ENCODE measurements at places on chromosomes 3 and 15.

DNA sequence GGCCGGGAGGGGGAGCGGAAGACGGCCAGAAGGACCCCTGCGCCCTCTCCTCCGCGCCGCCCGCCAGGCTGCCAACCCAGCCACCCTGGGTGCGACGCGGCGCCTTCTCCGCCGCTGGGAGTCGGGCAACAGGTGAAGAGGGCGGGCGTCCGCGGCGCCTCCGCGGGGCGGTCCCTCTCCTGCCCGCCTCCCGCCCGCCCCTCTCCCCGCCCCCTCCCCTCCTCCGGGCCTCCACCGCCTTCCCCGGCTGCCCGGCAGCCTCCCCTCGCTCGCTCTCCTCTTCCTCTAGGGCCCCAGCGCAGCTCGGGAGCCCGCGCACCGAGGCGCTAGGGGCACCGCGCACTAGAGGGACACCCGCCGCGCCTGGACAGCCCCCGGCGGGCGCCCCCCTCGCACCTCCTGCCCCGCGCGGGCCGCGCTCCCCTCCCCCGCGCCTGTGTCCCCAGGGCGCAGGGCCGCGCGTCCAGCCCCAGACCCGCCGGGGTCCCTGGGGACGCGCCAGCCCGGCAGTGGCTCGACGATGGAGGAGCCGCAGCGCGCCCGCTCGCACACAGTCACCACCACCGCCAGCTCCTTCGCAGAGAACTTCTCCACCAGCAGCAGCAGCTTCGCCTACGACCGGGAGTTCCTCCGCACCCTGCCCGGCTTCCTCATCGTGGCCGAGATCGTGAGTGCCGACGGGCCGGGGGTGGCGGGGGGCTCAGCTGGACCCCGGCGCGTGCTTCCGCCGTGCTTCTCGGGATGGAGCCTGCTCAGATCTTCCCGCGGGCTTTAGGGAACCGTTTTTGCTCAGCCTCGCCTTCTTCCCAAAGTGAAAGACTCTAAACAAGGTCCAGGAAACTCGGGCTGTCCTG lies at the start of gene CMTM8:
TSS of gene CMTM8 (plus strand) at position 228 of the 854 bp plus-strand sequence. CDS start at position 521, 293 bp downstream.
- DNase-seq: peak; percentile 4

DNA sequence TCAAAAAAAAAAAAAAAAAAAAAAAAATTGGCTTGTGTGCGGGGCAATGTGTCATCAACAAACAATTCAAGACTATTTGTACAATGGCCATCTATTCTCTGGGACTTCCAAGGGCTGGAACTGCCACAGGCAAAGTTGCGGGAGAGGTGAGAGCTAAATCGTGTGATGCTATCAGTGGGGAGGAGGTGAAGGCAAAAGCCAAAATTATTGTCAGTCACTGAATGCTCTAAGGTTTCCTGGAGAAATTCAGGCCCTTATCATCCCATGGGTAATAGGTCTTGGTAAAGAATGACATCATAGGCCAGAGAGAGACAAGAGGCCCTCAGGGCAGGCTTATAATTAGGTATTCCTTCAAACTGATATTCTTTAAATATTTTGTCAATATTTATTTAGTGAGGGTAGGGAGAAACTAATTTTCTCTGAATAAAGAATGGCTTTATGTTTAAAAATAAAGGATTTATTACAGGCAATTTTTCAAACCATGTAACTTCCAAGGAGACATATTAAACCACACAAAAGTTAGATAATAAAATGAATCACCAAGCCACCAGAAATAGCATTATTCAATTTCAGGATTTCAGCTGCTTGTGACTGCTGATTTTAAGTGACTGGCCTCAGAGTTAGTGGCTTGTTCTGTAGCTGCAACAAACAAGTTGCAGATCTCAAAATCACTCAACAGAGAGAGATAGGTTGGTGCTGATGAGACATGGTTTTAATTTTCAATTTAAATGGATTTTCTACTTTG lies 226.3 kb upstream of the MRPL3 start:
- no peak for DNase-seq

DNA sequence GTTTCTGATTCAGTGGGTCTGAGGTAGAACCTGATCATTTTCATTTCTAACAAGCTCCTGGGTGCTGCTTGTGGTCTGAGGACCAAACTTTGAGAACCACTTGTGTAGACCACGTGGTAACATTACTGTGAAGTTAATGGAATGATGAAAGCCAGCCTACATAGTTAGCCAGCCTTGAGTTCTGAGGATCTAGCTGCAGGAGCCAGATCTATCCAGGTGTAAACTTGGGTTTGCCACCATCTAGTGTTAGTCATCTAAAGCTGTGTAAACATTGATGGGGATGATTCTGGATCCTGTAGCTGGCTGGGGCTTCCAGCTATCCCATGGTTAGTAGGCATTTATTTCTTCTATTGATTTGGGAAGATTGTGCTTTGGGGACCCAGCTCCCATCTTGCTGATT lies 170.0 kb downstream of the TMEM108 start:
- DNase-seq: no peak

- no peak for DNase-seq
These were observed 1.1 kb downstream of the OIP5 start for GRCh38 chr15:41331281-41331680.

- no peak for DNase-seq
These were observed 568.4 kb upstream of the ZNF385D start for GRCh38 chr3:22319446-22319845.

DNA sequence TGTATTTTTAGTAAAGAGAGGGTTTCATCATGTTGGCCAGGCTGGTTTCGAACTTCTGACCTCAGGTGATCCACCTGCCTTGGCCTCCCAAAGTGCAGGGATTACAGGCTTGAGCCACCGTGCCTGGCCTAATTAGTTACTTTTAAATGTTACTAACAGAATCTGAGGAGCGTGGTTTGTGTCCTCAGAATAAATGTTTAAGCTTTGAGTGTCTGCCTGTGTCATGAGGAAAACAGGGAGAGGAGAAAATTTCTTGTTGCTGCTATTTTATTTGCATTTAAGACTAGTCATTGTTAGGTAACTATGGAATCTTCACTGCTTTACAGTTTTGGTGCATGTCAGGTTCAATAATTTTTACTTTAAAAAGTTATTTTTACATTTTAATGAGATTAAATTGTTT lies 68.8 kb downstream of the TCF12 start:
- no peak for DNase-seq

- DNase-seq: no peak
These were observed 73.8 kb downstream of the FLNB start for GRCh38 chr3:58082047-58082446.

GRCh38 chr3:180048103-180048502 lies 11.4 kb upstream of the PEX5L start:
- DNase-seq: no peak

DNA sequence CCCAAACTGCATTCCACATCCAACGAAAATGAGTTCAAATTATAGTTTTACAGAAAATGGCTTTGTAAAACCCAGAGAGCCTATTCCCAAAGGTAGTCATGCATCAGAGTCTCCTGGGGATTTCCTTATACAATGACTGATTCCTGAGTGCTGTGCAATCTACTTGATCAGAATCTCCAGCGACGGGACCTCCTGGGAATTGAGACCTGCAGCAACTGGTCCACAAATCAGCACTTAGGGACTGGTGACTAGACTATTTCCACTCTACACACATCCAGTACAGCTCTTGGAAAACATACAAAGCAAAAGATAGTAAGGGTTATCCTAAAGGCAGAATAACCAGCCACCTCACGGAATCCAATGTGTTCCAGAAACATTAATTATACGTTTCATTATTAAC lies 871.0 kb upstream of the CFAP20DC start:
- DNase-seq: no peak

DNA sequence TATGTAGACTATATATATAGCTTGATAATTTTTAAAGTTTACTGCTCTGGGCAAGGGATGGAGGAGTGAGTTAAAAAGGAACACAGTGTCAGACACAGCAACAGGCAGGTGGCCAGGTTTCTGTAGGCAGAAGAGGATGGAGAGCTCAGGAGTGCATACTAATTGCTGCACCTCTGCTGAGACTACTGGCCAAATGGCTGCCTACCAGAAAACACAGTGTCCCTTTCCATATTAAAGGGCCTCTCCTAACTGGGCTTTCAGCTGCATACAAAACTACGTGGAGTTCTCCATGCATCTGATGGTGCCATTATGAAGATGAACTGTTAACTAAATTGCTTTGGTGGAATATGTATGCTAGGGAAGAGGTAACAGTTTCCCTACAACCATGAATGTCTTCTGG lies 1.8 kb downstream of the ATP13A4 start:
- DNase-seq: no peak

DNA sequence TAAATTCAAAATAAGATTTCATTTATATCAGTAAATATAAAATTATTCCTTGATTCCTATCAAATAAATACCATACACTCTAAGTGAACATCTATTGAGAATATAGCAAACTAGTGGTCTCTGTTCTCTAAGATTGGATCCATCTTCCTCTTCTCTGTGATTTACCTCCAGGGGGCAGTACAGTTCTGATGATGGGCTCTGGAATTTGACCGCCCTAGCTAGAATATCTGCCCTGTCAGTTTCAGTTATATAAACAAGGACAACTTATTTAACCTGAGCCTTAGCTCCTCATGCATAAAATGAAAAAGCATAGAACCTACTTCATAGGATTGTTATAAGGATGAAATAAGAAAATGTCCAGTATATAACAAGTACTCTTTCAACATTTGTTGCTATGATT lies 171.1 kb upstream of the CCDC54 start:
- no peak for DNase-seq

Measured in activated CD8-positive, alpha-beta memory T cell treated with anti-CD3 and anti-CD28 coated beads for 1 hour (primary cell).